Pulmonary artery endothelial cell (primary cell): ENCODE measurements at places on chromosomes 2 and 18.

DNA sequence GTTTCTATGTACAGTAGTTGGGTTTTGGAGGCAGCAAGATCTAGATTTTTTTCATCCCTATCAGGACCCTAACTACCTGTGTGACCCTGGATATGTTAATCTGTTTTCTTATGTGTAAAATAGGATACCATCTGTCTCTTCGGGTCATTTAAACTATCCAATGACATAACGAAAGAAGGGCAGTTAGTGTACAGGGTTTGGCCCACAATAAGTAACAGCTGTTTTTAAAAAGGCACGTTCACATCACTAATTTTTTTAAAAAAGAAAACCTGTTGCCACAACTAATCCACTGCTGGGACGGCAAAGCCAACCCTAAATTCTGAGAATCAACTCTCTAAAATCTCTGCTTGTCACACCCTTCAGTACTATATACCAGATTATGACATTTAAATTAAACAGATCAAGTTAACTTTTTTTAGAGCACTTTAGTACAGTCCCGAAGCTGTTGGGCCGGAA lies 869 bp downstream of the USP40 start:
- no peak for DNase-seq

- peak; percentile 10 for DNase-seq
Measured at GRCh38 chr2:214782671-214783070, 26.8 kb downstream of the BARD1 start.

DNA sequence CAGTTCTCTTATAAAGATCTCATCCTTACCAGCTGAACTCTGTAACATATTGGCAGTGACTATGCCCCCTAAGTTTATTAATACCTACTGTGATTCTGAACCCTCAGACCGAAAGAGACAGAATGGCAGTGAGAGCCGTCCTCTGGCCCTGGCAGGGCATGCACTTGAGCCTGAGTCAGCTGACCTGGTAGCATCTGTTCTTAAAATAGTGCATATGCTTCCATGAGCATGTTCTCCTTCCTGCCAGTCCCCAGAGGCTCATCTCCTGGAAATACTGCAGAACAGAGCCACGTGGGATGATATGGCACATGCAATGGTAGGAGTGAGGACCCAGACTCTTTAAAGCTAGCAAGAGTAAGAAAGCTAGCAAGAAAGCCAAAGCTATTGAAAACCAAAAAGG lies 59.0 kb downstream of the RASGRP3 start:
- DNase-seq, result no peak

- no peak for DNase-seq
Measured at GRCh38 chr2:164975891-164976290, 20.6 kb upstream of the SLC38A11 start.

DNA sequence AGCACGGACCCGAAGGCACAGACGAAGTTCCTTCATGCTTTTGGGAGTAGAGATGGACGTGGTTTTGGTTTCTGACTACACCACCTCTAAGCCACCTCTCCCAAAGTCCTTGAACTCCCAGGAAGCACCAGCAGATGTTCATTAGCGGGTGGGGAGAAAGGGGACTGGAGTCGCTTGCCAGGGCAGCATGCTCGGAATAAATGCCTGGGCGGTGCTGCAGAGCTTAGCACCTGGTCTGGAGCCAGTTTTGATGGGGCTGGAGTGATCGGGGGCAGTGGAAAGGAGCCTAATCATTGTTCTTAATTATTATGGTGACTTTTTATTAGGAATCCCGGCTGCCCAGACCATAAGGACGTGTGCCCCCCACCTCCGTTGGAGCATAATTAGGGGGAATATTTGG lies 220.8 kb downstream of the TFCP2L1 start:
- no peak for DNase-seq

GRCh38 chr2:75716406-75716805 lies 5.7 kb upstream of the GCFC2 start:
- no peak for DNase-seq

GRCh38 chr18:28635530-28635929 lies 458.6 kb upstream of the CDH2 start:
- no peak for DNase-seq

GRCh38 chr18:64019922-64020756 lies 50.3 kb downstream of the SERPINB8 start:
- DNase-seq, result no peak
